ENCODE measurements at places on chromosomes 5 and 9.

GRCh38 chr9:77977210-77977611 is 54.4 kb downstream of the GNAQ start:
- peak; percentile 35 for DNase-seq

- DNase-seq: no peak
These were observed at the start of gene IFNA17 for GRCh38 chr9:21228122-21228521. Gene IFNA17 (minus strand): TSS chr9:21228222. CDS start chr9:21228173, 49 bp downstream.

DNA sequence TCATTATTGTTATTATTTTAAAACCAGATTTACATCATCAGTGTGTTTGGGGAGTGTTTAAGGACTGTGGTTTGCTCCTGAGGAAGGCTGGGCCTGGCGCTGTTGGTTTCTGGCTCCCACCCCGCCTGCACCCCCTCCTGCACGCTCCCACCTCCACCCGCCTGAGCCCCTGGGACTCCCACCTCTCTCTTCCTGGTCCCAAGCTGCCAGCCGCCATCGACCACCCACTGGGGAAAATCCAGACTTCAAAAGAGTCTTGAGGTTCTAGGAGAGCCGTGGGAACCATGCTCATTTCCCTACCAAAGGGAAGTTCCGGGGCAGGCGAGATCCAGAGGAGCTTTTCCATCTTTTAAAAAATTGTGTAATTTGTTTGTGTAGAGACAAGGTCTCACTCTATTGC is 35.0 kb upstream of the FUBP3 start:
- no peak for DNase-seq

GRCh38 chr9:37840560-37841194 is 40.1 kb downstream of the DCAF10 start:
- DNase-seq: no peak

DNA sequence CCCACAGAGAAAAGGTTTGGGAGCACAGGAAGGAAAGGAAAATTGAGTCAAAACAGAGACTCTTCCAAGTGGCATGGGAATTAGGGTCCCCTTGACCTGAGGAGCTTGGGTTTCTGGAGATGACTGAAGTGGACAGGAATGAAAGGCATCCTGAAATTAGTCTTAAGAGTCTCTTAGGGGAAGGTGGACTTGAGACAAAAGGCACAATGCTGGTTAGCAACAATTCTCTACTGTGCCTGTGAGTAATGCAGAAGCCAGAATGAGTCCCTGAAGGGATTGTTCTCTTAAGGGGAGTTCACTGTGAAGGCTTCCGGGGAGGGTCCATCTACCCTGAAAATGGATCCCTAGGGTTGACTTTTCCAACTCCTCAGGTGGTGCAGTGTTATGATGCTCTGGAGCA is 58.4 kb upstream of the FOXE1 start:
- DNase-seq: no peak

DNA sequence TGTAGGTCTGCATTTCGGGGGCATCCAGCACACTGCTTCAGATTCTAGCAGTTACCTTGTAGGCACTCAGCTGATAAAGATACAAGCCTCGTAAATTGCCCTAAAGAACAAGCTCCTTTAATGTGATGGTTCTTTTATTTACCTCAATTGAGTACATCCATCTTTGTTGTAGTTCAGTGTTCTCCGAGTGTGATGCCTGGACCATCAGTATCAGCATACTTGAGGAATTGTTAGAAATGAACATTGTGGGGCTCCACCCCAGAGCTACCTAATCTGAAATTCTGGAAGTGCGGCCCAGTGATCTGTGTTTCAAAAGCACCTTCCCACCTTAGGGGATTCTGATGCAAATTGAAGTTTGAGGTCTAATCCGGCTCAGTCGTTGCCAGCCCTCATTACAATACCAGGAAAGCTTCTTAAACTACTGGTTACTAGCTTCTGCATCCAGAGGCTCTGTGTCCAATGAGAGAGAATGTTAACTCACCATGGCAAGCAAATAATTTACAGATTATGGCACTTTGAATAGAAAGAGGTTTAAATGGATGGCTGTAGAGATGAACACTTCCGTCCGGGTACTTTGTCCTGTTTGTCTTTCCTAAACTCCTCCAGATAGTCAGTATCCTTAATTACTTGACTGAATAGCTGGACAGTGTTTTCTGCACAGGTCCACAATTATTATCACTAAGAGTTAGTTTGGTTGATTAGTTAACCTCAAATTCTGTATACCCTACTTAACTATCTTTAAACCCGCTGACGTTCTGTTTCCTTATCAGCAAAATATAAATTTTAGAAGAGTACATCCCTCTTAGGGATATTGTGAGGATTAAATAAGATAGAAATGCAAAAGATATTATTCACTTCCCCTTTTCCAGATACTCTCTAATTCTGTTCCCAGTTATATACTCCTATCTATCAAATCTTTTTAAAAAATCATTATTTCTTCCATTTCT is 47.9 kb downstream of the RAI14 start:
- no peak for DNase-seq

- DNase-seq: no peak
These were observed 270.4 kb downstream of the NSG2 start for GRCh38 chr5:174315871-174316270.

DNA sequence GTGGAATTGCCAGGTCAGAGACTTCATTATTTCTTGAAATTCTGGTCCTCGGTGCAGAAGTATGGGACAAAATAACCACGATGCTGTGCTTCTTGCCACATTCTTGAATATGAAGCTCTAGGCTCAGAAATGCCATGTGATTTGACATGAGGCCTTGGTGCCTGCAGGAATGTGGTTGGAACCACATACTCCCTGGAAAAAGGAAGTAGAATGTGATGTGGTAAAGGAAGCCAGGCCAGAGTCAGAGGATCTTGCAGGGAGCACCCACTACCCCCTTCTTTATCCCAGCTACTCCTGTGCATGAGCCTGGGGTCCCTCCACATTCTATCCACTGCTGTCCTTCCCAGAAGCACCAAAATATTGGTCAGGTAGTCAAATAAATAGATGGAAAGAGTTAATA is 80.9 kb downstream of the FOXD1 start:
- DNase-seq: no peak

DNA sequence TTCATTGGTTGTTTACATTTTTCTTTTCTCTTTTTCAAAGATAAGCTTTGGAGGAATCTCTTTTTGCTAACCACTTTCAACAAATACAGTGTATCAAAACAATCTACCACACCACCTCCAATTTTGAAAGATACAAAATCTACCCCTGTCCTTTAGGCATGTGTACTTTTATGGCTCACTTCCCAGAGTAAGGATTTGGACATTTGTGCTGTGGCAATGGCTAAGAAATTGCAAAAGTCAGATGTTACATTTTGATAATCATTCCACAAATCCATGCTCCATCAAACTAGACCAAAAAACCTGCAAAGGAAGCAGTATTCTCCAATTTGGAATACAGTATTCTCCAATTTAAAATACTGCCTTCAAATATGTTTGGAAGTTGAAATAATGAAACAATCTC is 204.9 kb downstream of the MCTP1 start:
- no peak for DNase-seq

GRCh38 chr5:79754865-79755555 is 65.4 kb downstream of the CMYA5 start:
- DNase-seq: no peak

- no peak for DNase-seq
These were observed 27.7 kb downstream of the PCDHB15 start for GRCh38 chr5:141272906-141273305.

GRCh38 chr9:96604004-96604319 is 15.7 kb downstream of the CDC14B start:
- DNase-seq: no peak

DNA sequence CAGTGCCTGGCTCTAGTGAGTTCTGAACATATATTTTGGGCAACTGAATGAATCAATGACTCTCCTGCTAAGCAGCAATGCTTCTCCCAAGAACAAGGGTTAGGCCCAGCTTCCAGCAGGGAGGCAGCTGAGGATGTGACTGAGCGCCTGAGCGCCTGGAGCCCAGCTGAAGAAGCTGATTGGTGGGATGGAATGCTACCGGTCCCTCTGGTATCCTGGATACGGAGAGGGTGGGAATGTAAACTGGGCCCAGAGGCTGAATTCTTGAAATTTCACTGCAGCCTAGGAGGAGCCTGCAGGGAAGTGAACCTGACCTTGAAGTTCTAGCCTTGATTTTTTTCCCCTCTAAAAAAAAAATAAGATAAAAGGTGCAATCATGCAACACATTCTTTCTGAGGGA is 43.2 kb downstream of the WWC1 start:
- peak; percentile 16 for DNase-seq

DNA sequence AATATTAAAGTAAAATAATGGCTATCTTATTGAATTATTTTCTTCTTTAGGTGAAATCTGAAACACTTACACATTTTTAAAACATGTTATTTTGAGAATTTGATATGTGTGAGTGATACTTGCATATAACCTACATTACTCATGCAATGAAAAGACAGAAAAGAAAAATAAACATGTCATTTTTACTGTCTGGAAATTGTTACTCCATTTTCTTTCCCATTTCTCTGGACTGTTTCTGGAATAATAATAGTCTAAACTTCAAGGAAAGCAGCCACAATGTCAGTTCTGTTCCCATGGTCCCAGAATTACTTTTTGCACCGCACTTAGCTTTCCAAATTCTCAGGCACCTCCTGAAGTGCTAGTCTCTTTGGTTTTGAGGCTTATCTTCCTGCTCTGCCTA is 145.5 kb downstream of the PRR16 start:
- DNase-seq: no peak

GRCh38 chr5:179457612-179458011 is 92.7 kb upstream of the RUFY1 start:
- DNase-seq: no peak

DNA sequence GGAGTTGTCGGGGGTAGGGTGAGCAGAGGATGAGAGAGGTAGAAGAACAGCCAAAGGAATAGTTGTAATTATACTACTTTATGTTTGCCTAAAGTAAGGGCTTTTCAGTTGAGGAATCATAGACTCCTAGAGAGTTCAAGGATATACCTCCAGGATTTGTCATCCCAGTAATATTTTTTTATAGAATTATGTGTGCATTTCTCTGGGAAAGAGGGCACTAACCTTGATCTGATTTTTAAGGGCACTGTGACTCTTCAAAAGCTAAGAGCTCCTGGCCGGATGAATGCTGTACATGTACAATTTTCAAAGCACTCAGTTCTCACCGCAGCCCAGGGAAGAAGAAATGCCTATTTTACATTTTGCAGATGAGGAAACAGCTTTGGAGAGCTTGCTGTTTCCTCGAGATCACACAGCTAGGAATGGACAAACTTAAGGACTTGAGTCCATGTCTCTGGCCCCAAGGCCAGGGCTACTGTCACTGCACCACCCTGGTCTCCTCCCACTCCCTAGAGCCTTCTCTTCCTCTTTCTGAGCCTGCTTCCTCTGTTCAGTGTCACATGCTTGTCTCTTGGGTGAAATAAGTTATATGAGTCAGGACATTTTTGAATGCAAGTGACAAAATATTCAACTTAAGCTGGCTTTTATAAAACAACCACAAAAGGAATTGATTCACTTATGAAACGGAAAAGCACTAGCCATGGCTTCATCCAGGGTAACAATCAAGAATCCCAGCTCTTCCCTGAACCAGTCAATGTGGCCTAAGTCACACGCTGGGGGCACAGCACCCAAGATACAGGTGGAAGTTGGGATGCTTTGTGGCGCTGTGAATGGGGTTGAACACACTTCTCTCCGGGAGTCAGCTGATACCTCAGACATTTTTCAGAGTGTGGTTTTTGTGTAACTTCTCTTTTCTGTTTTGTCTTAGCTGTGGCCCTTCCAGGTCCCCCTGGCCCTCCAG is 45.7 kb upstream of the TGFBR1 start:
- DNase-seq: no peak

DNA sequence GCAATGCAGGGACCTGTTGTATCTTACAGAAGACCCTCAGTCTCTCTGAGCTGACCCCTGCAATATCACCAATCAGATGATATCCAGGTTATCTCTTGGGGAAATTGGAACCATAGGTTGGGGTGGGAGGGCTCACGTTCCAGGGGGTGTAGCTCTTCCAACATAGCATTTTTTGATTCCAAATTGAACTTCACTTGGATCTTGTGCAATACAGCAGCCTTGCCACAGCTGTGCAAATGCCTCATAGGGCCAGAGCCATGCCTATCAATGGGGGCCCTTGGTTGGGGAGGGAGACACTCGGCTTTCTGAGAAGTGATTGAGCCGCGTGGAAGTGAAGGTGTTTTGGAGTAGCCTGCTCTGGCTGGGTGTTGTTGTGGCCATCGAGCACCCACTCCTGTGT is 117.2 kb upstream of the PITX1 start:
- no peak for DNase-seq

DNA sequence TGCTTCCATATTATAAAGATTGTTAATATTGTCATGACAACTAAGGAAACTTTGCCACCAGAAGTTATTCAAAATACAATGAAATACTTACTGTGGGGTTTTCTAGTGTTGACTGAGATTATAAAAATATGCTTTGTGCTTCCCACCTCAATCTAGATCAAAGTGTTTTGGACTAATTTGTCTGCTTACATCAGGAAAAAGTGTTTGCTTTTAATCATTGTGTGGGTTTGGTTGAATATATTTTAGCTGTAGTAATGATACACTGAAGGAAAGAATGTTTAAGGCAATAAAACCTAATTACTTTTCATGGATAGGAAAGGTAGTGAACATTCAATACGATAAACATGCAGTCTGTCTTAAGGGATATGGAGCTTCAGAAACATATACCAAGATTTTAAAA is 29.8 kb upstream of the MAN2A1 start:
- DNase-seq: no peak

- DNase-seq: no peak
These were observed 97.6 kb upstream of the CTSL start for GRCh38 chr9:87628346-87628745.

DNA sequence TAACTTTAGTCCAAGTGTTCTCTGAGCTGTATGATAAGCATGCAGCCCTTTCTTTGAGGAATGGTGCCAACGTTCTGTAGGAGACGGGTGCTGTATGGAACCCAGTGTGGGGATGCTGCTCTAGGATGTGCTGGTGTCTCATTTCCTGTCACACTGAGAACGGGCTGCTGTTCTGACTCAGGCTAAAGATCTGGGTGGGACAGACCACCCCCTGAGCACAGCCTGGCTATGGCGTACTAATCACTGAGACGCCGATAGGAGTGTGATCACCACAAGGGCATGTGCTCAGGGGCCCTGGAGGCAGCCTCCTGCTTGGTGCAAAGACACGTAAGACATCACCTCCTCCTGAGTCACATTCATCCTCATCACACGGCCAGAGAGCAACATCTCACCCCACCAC is 240.4 kb downstream of the IRX2 start:
- DNase-seq: no peak

GRCh38 chr5:125558466-125558865 is 812.0 kb upstream of the ZNF608 start:
- no peak for DNase-seq

GRCh38 chr5:168578006-168578405 is 1.2 kb downstream of the PANK3 start:
- no peak for DNase-seq

DNA sequence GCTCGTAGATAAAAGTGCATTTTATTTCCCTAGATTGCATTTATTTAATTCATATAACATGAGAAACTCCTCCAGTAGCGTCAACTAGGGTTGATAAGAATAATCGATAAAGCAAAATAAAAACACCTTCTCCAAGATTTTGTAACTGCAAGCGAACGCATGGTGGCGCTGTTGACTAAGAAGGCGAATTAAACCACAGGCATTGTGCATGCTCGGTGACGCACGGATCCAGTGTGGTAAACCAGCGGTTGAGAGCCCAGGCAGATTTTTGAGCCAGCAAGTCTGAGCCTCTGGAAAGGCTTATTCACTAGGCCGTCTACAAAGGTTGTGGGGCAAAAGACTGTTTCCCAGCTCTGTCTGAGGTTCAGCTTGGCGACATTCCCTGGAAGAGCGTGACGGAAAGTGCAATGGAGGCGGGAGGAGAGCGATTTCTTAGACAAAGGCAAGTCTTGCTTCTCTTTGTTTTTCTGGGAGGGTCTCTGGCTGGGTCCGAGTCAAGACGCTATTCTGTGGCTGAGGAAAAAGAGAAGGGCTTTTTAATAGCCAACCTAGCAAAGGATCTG is at the start of gene PCDHB3:
Gene PCDHB3 (plus strand): TSS at position 231 of the 563 bp plus-strand sequence. CDS start 177 bp downstream, at position 408.
- DNase-seq: no peak

Measured in amygdala (tissue), 56 donors.